HCEC 1CT (cell line): ENCODE measurements at places on chromosomes 7 and 10.
A peak's percentile ranks its signal among the peaks of the same experiment; 100 is the strongest.

DNA sequence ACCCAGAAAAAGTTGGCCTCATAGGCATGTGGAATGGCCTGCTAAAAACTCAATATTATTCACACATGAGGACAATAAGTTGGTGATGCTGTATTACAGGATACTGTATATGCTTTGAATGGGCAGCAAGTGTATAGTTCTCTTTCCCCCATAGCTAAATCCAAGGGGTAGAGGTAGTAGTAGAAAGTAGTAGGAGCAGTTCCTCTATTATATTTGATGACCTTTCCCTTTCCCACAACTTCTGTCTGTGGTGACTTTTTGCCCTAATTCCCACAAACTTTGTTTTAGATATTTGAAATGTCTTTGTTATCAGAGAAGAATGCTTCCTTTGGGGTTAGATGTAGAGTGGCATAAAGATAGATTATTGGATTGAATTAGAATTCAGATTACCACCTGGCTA, 154.0 kb upstream of the STEAP4 start:
- DNase-seq = no peak

GRCh38 chr7:11369696-11370095, 396.0 kb downstream of the PHF14 start:
- no peak for DNase-seq

GRCh38 chr7:20393021-20393610, 62.4 kb downstream of the ITGB8 start:
- no peak for DNase-seq

DNA sequence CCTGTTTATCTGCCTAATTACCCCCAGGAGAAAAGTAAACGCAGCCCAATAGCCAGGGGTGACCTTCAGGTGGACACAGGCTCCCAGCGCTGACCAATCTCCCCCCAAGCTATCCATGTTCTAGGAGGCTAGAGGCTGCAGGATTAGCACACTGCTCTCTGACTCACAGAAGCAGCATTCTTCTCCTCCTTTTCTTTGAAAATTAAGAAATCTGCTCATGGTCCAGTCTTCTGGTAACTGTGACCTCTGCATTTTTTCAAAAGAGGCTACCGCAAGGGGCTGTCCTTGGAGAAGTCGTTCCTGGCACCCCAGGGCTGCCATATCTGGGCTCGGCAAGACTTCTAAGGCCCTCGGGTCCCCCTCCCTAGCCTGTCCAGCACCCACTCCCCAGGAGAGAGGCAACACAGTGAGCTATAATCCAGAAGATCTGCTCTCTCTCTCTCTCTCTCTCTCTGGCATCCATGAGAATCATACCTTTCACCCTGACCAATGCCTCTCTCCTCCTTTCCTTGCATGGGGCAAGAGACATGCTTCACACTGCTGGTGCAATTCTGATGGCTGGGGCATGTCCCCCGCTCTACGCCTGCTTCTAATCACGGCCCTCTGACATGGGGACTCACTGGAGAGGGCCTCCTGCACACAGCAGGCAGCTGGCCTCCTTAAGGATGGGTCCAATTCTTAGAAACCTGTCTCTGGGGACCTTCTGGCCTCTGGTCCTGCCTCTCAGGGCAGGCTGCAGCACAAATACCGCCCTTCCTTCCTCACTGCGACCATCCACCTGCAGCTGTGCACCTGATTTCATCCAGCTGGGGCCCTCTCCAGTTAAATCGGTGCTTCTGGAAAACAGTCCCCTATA, 27.3 kb downstream of the ANXA11 start:
- DNase-seq = peak; percentile 59

- DNase-seq = no peak
Observed at GRCh38 chr7:70446448-70447143, 685.3 kb upstream of the GALNT17 start.

DNA sequence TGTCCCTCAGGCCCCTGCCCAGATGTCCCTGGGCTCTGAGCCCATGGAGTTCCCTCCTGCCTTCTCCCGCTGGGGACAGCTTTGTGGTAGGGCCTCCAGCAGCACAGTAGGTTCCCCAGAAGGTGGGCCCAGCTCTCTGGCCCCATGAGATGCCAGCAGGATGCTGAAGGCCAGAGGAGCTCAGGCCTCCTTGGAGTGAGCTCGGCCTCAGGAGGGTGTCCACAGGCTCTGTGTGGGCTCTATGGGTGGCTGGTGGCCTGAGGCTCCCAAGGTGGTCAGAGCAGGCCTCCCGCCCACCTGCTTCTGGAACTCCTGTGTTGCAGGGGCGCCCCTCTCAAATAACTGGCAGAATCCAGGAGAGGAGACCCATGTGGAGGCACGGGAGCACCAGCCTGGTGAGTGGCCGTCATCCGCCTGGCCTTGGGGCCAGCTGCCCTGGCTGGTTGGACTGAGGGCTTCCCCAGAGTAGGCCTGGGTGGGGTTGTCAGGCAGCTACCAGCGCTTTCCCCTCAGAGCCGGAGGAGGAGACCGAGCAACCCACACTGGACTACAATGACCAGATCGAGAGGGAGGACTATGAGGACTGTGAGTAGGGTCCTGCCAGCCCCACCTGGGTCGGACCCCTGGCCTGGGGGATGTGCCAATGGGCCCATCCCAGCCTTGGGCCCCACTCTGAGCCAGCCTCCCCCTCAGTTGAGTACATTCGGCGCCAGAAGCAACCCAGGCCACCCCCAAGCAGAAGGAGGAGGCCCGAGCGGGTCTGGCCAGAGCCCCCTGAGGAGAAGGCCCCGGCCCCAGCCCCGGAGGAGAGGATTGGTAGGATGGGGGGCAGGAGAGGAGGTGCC, 3.2 kb downstream of the AEBP1 start:
- no peak for DNase-seq

DNA sequence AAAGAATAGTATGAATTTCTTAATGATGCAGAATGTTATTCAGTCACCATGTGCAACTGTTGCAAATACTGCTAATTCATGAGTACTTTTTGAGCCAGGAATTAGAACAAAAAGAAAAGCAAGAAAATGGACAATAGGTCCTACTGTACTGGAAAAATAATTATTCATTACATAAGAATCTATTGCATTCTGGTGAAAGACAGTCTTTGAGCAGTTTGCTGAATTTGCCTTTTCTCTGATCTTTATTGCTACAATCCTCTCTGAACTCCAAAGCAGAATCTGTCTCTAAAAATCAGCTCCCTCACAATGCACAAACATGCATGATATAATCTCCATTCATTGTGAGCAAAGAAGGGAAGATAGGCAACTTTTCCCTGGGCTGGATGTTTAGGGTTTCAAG, 12.8 kb downstream of the IFIT2 start:
- no peak for DNase-seq

DNA sequence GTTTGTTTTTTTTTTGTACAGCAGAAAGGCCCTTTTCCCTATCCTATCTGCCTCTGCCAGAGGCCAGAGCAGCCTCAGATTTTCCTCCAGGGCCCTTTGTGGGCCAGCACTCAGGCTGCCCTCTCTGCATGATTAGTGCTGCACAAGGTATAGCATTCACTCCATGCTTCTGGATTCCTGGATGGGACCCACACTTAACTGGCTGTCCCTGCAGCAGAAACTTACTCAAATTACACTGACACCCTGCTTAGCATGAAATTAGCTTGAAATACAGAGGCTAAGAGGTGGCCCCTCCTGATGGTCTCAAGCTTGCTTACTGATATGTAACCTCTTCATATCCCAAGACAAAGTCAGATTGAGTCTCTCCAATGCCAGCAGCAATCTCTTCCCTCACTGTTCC, 239.3 kb downstream of the SORCS1 start:
- DNase-seq = no peak

- DNase-seq = no peak
Observed at GRCh38 chr7:16086743-16087142, 334.6 kb downstream of the CRPPA start.

- no peak for DNase-seq
Observed at GRCh38 chr7:44084701-44085100, 2.4 kb upstream of the POLM start.
